ENCODE measurements at places on chromosomes 5 and 9.

GRCh38 chr5:53041071-53041692 lies 52.0 kb downstream of the ITGA2 start:
- DNase-seq, result no peak
- H3K36me3 ChIP-seq, result no peaks in the 10 kb centered on the region
- peak overlapping the region; percentile 41 for H3K27ac ChIP-seq
- H3K27me3 ChIP-seq, result no peaks in the 10 kb centered on the region
- H3K4me1 ChIP-seq, result peaks cover 7% of the 10 kb centered on the region
- H3K4me3 ChIP-seq, result peak overlapping the region; percentile 50

- DNase-seq, result no peak
- no peak overlapping the region for H3K4me3 ChIP-seq
- no peak overlapping the region for H3K27ac ChIP-seq
- no peaks in the 10 kb centered on the region for H3K36me3 ChIP-seq
Observed at GRCh38 chr5:3341446-3342240, 254.0 kb upstream of the IRX1 start.

- no peak for DNase-seq
- peaks cover 13% of the 10 kb centered on the region for H3K36me3 ChIP-seq
- H3K27me3 ChIP-seq, result no peaks in the 10 kb centered on the region
Observed at GRCh38 chr9:129923589-129923988, 88.3 kb downstream of the USP20 start.

- H3K27me3 ChIP-seq, result no peaks in the 10 kb centered on the region
- H3K27ac ChIP-seq, result no peak overlapping the region
- H3K4me1 ChIP-seq, result no peaks in the 10 kb centered on the region
- DNase-seq, result no peak
Observed at GRCh38 chr5:106749826-106750225, 920.9 kb downstream of the EFNA5 start.

DNA sequence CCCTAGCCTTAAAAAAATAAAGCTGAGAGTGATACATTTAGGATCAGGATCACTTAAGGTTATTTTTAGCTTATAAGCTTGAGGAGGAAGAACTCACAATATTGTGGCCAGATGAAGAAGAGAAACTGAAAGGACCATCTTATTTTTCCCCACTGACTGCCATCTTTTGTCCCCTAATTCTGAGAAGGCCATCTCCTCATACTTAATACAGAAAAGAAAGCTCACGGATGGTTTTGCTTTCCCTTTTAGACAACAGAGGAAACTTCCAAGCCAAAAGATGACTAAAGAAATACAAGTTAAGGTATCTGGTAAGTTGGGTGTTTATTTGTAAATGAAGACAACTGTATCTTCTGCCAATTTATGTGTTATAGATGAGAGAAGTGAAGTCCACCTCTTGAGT lies 36.4 kb downstream of the ERAP1 start:
- H3K27me3 ChIP-seq, result no peaks in the 10 kb centered on the region
- peak overlapping the region; percentile 79 for H3K4me3 ChIP-seq
- H3K4me1 ChIP-seq, result peaks cover 19% of the 10 kb centered on the region
- no peak for DNase-seq

DNA sequence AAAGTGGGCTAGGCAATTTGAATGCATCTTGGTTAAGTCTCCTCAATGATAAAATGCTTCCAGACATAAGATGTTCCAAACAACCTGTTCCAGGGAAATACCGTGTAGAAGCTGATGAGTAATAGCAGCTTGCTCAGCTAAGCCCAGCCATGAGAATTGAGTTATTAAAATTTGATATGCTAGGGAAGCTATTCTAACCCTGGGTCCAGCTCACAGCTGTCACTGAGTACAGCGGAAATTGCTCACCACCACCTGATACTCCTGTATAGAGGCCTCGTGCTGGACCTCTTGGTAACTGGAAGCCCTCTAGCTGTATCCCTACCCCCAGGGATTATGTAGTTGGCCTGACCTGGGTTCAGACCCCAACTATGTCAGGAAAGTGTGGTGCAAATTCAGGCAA lies 521.3 kb upstream of the TRPC7 start:
- H3K27me3 ChIP-seq, result no peaks in the 10 kb centered on the region
- H3K36me3 ChIP-seq, result no peaks in the 10 kb centered on the region
- no peaks in the 10 kb centered on the region for H3K4me1 ChIP-seq
- no peak overlapping the region for H3K4me3 ChIP-seq
- no peak for DNase-seq

GRCh38 chr9:106869458-106869857 lies 6.5 kb downstream of the ZNF462 start:
- DNase-seq, result no peak
- H3K36me3 ChIP-seq, result peaks cover 4% of the 10 kb centered on the region
- no peak overlapping the region for H3K4me3 ChIP-seq
- peaks cover 9% of the 10 kb centered on the region for H3K4me1 ChIP-seq

DNA sequence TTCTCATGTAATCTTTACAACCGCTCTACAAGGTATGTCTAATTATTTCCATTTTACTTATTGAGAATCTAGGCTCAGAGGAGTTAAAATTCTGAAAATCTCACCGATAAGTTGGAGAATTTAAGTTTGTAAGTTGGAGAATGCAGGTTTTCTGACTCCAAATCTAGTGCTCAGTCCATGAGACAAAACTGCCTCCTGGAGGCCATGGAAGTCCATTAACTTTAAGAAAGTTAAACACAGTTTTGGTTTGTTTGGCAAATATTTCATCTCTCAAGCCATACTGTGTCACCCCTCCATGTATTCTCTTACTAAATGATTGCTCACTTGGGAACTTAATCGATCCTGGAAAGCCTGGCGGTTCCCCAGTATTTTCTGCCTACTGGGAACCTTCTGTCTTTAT lies 52.6 kb downstream of the INIP start:
- H3K4me1 ChIP-seq, result no peaks in the 10 kb centered on the region
- H3K27ac ChIP-seq, result no peak overlapping the region
- peaks cover 3% of the 10 kb centered on the region for H3K27me3 ChIP-seq
- H3K36me3 ChIP-seq, result no peaks in the 10 kb centered on the region

GRCh38 chr5:112549605-112550166 lies 130.6 kb upstream of the EPB41L4A start:
- H3K4me1 ChIP-seq, result peaks cover 9% of the 10 kb centered on the region
- peaks cover 6% of the 10 kb centered on the region for H3K27me3 ChIP-seq
- no peak for DNase-seq
- H3K36me3 ChIP-seq, result no peaks in the 10 kb centered on the region

- H3K36me3 ChIP-seq, result no peaks in the 10 kb centered on the region
- H3K4me1 ChIP-seq, result no peaks in the 10 kb centered on the region
- no peak for DNase-seq
- no peaks in the 10 kb centered on the region for H3K27me3 ChIP-seq
- H3K27ac ChIP-seq, result no peak overlapping the region
- H3K4me3 ChIP-seq, result no peak overlapping the region
Observed at GRCh38 chr5:43780586-43780985, 177.6 kb downstream of the NNT start.

DNA sequence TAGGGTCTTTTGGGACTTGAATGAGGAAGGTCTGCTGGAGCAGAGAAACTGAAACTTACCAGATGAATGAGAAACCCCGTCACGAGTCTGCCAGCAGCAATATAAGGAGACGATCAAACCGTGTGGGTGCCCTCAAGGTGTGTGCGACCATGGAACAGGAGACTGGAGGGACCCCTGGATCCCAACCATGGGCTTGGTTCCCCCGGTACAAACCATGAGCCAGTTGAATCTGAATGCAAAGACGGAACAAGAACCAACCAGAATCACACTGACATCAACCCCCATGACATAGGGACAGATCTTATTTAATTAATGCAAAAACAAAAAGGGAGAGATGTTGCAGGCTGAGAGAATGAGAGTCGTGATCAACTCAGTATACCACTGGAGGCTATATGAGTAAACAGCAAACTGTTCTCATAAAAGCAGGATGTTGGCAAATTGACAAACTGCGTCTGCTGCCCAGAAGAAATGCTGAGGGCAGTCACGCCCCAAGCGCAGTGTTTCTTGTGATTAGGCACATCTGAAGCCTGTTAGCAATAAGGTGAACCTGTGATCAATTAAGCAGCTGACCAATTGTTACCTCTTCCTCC lies 475.5 kb upstream of the ACO1 start:
- DNase-seq, result no peak
- H3K27ac ChIP-seq, result no peak overlapping the region
- H3K4me1 ChIP-seq, result no peaks in the 10 kb centered on the region
- no peaks in the 10 kb centered on the region for H3K27me3 ChIP-seq

DNA sequence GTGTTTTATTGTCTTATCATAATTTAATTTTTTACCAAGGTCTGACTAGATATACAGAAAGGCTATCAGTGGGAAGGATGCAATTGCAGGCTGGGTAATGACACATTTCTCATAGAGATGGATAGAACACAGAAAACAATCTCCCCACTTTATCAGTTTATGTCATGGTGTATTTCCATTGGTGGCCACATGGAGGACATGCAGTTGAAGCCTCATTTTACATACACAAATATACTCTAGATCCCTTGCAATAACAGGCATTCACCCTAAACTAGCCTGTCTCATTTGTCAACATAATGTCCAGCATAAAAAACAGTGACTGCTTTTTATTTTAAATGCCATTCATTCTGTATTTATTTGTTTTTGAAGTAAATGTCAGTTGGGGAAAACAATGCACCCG lies 526.3 kb downstream of the GABRG2 start:
- H3K36me3 ChIP-seq, result no peaks in the 10 kb centered on the region
- no peak for DNase-seq
- H3K27me3 ChIP-seq, result no peaks in the 10 kb centered on the region

GRCh38 chr9:16960084-16960483 lies 89.6 kb upstream of the BNC2 start:
- DNase-seq, result no peak
- H3K4me3 ChIP-seq, result no peak overlapping the region
- H3K27ac ChIP-seq, result no peak overlapping the region
- H3K27me3 ChIP-seq, result no peaks in the 10 kb centered on the region
- H3K4me1 ChIP-seq, result no peaks in the 10 kb centered on the region

DNA sequence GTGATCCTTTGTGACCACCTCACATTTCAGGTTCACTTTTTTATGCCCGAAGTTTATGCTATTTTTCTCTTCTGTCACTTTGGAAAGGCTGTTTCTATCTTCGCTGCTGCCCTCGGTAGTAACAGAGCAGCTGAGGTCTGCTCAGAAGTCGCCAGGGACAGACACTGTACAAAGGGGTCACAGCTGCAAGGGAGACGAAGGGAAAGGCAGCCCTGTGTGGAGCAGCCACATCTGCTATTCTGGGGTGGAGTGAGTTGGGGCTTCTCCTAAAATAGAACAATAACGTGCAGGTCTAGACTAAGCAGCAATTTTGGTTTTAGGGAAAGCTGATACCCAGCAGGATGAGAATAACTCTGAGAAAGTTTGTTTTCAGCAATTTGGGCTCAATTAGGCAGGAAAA lies 72.5 kb downstream of the ACTL7B start:
- H3K36me3 ChIP-seq, result no peaks in the 10 kb centered on the region
- no peak for DNase-seq
- H3K27ac ChIP-seq, result no peak overlapping the region
- peaks cover 24% of the 10 kb centered on the region for H3K27me3 ChIP-seq
